ENCODE measurements at places on chromosomes 7 and 10.

DNA sequence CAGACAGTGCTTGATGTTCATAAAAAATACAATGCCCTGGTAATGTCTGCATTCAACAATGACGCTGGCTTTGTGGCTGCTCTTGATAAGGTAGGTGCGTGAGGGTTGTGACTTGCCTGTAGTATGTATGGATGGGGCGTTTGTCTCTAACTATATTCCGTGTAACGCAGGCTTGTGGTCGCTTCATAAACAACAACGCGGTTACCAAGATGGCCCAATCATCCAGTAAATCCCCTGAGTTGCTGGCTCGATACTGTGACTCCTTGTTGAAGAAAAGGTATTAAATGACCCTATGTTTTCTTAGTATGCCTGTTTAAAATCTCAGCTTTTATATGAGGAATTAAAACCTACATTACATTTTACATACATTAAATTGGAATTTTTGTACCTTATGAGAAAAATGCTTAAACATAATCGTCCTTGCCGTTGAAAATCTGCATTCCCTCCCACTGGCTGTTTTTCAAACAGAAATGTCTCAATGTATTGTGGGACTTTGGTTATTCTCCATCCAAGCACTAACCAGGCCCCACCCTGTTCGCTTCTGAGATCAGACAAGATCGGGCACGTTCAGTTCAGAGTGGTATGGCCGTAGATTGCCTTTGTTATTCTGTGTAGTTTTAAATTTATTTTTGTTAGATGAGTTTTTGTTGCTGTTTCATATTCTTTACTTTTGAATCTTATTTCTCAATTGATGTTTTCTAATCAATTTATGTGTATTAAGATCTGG lies 85.3 kb downstream of the CUL1 start:
- no peak for DNase-seq

DNA sequence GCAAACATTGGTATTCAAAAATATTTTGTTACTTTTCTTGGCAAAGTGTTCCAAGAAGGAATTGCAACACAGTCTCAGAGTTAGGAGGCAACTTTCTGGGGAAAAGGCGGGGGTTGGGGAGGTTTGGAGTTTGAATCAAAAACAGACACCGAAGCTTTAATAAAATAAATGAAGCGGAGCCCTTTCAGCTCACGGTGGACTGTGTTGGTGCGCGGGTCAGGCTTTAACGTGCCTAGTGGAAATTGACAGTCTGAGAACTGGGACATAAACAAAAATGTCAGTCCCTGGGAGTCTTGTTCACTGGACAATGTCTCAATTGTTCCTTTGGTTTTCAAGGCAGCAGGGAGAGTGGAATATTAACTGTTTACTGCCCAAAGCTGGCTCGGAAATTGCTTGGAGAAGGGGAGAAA lies 109.3 kb downstream of the TCF7L2 start:
- DNase-seq = no peak

- DNase-seq = no peak
Observed at GRCh38 chr10:17516376-17516775, 62.0 kb upstream of the ST8SIA6 start.

DNA sequence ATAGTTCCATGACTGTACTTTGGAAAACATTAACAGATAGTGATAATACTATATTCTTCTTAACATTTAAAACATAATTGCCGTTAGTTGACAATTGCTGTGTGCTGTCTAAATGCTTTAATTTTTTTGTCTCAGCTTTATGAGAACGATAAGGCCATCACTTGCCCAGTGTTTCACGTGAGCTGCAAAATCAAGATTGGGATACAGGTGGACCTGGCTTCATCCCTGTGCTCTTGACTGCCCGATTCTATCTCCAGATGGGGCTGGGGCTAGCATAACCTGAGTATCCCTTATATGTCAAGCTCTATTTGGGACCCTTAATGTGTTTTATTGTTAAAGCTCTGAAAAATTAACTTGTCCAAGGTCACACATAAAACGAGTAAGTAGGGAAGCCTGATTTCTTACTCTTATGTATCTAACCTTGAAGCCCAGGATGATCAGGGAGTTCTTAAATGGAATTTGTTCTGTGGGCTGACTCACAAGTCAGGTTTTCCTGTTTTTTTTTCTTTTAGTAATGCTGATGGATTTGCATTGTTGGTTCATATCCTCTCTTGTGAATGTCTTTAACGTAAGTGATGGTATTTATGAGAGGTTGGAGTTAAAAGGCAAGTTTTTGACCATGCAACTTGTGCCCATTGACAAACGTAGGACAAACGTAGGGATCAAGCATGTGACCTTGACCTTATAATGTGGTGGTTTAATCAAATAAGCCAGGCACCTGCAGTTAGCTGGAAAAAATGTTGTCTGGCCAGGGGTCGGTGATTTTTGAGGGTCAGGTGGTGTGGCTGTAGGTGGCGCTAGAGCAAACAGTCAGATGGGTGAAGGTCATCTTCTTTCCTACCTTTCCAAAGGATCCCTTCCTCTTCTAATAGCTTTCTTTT lies 3.6 kb downstream of the PRKAR2B start:
- DNase-seq = no peak

- no peak for DNase-seq
Observed at GRCh38 chr10:2122431-2123124, 385.3 kb upstream of the ADARB2 start.

GRCh38 chr7:150927157-150927955 lies 50.8 kb downstream of the KCNH2 start:
- DNase-seq = no peak
